CD4-positive, CD25-positive, alpha-beta regulatory T cell (primary cell): ENCODE measurements at places on chromosomes 3 and 15.

DNA sequence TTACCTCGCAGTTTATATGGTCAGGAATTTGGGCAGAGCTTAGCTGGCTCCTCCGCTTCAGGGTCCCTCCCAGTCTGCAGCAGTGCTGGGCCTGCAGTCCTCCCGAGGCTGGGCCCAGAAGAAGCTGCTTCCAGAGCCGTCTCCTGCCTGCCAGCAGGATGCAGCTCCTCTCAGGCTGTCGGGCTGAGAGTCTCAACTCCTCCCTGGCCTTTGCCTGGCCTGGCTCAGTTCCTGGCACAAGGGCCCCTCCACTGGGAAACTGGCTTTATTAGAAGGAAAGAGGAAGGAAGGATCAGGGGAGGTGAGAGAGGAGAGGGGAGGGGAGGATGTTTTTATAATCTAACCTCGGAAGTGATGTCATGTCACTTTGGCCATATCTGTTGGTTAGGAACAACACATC is 72.8 kb downstream of the GABRG3 start:
- DNase-seq = no peak

DNA sequence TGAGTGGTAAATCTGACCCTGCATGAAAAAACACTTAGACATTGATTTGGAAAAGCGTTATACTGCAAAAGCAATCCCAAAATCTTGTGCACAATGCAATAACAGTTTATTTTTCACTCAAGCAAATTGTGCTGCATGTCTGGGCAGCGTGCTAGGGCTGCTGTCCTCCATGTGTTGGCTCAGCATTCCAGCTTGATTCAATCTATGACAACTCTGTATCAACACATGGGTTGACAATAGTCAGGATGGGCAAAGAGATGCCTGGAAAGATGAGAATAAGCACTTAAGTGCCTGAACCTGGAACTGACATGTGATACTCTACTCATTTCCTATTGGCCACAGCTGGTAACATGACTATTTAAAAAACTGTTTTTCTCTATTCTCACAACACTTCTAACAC is 51.8 kb downstream of the DUT start:
- no peak for DNase-seq

DNA sequence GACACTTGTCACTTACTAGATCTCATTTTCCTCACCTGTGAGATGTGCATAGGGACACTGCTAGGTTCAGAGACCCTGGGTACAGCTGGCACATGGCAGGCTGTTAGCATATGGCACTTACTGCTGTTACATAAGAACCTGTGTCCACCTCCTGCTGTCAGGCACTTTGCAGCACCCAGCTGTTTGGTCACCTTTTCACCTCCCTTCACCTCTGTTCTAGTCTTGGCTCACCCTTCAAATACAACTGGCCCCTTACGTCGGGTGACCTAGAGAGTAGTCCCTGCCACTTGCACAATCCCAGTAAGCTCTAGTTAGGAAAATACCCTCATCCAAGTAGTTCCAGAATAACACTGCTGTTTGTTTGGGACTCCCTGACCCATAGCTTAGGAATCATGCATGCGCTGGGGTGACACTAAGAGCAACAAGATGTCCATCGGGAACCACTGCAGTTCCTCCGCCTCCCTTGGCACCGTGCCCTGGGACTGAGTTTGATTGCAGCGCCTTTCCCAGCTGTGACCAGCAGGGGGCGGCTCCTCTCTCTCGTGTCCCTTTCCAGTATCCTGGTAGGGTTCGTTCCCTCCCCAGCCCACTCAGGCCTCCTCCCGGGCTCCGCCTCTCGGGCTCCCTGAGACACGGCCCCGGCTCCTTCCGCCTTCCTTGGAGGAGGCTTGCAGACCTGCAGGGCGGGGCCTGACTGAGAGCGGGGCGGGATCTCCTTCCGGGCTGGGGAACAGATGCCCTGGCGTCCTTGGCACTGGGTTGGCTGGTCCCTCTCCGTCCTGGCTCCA is 78.6 kb downstream of the ABHD5 start:
- peak; percentile 69 for DNase-seq

GRCh38 chr15:29638781-29639180 is 183.5 kb downstream of the TJP1 start:
- no peak for DNase-seq

DNA sequence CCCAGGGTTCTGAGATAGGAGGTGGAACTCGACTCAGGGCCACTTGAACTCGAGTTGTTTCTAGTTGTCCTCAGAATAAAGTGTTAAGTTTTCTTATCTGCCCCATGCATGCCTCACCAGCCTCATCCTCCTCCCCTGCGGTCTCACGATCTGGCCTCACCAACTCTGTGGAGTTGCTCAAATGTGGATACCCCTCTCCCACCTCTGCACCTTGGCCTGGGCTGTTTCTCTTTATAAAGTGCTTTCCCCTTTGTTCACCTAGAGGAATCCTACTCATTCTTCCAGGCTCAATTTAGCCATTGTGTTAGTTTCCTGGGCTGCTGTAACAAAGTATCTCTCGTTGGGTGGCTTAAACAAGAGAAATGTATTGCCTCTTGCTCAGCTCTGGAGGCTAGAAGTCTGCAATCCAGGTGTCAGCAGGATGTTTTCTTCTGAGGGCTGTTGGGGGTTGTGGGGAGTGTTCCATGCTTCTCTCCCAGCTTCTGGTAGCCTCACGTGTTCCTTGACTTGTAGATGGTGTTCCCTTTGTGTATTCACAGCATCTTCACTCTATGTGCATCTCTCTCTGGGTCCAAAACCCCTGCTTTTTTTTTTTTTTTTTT is 100.7 kb downstream of the MEX3B start:
- DNase-seq = no peak

- DNase-seq = no peak
Measured at GRCh38 chr3:127421943-127422662, 134.3 kb upstream of the PRR20G start.

DNA sequence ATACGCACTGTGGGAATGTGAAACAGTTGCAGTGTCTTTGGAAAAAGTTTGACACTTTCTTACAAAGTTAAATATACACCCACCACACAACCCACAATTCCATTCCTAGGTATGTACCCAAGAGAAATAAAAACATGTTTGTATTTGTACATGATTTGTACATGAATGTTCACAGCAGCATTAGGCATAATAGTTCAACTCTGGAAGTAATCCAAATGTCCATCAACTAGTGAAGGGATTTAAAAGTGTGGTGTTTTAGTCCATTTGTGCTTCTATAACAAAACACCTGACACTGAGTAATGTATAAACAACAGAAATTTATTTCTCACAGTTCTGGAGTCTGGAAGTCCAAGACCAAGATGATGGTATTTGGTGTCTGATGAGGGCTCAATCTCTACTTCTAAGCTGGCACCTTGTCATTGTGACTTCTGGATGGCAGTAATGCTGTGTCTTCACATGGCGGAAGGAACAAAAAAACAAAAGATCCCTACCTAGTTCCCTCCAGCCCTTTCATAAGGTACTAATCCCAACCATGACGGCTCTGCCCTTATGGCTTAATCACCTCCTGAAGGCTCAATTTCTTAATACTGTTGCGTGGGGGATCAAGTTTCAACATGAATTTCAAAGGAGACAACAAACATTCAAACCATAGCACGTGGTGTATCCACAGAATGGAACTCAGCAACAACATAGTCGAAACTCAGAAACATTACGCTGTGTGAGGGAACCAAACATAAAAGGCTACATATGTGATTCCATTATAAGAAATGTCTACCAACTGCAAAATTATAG is 120.5 kb downstream of the AQP9 start:
- no peak for DNase-seq

DNA sequence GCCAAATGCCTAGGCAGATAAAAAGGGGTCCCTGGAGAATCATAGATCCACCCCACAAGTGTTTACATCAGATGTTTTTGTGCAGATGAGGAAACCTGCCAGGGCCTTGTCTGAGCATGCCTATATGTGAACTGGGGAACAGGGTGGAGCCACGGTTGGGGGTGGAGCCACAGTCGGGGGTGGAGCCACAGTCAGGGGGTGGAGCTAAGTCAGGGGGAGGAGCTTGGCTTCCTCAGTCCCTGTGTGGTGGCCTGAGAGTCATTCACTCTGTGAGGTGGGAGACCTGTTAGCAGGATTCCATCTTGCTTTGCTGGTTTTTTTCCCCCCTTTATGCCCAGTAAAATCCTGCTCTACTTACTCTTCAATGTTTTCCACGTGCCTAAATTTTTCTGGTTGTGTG is 57.8 kb upstream of the TGFBR2 start:
- DNase-seq = peak; percentile 32

- no peak for DNase-seq
Measured at GRCh38 chr15:74827614-74828013, 1.2 kb downstream of the CPLX3 start.

- DNase-seq = no peak
Measured at GRCh38 chr3:134965865-134966481, 170.9 kb downstream of the EPHB1 start.

DNA sequence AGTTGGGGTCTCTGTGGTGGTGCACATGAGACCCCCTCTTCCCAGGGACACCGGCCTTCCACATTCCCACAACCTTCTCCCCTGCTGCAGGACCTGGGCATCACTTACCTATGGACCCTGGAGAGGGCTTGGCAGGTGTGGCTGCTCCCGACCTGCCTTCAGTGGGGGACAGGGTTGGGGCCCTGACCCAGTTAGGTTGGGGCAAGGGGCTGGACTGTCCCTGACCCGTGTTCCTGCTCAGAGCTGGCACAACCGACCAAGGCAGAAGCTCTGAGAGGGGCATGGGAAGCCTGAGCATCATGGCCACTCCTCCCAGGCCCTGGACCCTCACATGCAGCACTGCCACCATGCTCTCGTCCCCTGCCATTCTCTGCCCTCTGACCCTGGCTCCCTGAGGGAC is 6.1 kb downstream of the NBEAL2 start:
- DNase-seq = no peak

GRCh38 chr3:25894101-25894500 is 104.2 kb downstream of the OXSM start:
- DNase-seq = no peak

DNA sequence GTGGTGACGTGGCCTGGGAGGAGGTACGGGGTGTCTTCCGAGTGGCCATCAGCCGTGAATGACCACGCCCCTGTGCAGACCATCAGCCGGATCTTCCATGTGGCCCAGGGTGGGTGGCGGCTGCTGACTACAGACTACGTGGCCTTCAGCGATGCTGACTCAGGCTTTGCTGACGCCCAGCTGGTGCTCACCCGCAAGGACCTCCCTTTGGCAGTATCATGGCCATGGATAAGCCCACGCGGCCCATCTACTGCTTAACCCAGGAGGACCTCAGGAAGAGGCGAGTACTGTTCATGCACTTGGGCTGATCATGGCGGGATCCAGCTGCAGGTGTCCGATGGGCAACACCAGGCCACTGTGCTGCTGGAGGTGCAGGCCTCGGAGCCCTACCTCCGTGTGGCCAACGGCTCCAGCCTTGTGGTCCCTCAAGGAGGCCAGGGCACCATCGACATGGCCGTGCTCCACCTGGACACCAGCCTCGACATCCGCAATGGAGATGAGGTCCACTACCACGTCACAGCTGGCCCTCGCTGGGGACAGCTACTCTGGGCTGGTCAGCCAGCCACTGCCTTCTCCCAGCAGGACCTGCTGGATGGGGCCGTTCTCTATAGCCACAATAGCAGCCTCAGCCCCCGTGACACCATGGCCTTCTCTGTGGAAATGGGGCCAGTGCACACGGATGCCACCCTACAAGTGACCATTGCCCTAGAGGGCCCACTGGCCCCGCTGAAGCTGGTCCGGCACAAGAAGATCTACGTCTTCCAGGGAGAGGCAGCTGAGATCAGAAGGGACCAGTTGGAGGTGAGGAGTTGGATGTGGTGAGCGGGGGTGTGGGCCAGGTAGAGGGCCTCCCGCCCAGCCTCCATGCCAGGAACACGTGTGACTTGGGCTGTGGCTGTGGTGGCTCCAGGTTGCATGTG is 178.4 kb downstream of the TBC1D2B start:
- DNase-seq = no peak

- DNase-seq = no peak
Measured at GRCh38 chr3:121552379-121552778, 6.6 kb upstream of the POLQ start.
